ENCODE measurements at places on chromosomes 7 and 10.

DNA sequence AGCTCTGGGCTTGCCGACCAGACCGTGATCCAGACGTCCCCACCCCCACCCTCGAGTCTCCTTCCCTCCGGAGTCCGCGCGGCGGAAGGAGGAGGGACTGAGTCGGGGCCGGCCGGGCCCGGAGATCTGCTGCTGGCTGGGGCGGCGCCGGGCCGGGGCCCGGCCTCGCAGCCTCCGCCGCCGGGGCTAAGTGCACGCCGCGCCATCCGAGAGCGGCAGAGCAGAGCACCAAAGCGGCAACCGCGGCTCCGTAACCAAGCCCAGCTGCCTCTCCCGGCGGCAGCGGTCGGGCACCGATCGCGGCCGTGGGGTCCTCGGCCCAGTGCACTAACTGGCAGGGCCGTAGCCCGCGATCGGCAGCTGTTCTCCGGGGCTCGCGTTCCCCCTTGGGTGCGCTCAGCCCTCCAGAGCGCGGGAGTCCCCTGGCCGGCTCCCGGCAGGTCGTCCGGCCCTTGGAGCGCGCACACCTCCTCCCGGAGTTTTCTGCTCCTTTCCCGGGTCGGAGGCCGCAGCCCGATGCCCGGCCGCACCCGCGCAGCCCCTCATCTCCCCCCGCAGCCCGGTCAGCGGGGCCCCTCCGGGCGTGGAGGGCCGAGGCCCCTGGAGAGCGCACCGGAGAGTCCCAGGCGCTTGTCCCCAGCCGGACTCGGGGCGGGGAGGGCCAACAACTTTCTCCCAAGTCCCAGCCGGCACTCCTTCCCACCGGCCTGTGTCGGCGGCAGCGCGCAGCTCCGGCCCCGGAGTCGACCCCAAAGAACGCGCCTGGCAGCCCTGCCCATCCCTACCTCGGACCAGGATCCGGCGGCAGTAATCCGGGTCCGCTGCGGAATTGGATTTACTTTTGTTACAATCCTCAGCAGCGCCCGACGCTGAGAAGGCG is 799 bp downstream of the VAX1 start:
- no peak for DNase-seq

GRCh38 chr10:132796846-132797245 is 10.9 kb upstream of the NKX6-2 start:
- DNase-seq: no peak

DNA sequence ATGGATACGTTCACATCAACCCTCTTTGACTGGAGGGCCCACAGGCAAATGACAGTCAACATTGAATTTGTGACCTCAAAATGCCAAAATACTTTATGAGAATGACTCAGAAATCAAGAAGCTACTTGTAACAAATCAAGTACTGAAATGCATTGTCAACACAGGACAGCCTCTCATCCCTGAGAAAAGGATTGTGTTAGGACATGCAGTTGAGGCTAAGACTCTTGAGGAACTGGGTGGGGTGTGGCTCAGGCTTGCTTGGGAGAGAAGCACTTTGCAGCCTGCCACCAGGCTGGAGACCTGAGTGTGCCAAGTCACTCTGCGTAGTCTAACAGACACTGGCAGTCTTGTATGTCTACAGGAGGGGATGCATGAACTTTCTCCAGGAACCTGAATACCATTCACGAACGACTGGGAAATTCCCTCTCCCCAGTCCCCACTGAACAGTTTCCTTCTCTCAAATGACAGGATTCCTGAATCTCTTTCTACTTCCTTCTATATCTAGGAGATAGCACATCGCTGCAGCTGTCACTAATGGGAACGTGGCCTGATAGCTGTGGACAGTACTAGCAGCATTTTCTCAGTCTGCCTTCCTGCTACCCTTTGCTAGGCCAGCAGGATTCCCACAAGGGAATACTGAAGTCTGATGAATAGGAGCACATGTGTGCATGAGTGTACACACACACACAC is 3.3 kb upstream of the SMO start:
- DNase-seq: no peak

- DNase-seq: no peak
Observed at GRCh38 chr10:97195706-97196222, 10.0 kb upstream of the SLIT1 start.

DNA sequence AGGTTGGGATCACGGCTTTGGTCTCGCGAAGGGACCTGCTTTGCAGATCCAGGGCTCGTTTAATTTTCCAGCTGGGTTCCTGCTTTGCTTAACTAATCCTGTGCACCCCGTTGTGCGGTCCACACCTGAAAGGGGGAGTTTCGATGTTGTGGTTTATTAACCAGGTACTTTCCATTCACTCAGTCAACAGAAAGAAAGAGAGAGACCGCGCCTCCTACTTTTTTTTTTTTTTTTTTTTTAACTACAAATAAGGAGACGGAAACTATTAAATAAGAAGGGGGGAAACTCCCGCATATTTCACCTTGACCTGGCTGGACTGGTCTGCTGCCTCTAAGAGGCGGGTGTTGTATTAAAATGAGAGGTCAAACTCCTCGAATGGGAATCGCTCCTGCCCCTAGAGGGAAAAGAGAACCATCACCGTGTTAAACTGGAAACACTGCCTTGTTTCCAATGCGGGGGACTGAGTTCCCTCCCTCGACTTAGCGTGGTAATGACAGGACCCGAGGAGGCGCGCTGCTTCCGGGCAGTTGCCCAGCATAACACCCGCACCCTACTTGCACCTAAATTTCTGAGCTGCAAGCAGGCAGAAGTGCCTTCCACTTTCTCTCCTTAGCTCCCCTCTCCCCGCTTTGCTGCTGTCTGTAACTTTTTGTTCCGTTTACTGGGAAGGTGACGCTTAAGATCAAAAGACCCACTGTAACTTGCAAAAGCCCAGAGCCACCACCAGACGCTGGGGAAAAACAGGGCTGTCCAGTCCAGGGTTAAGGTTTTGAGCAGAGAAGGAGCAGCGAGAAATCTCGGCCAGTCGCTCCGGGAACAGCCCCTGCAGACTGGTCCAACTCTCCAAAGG is 1.1 kb upstream of the ITGB8 start:
- DNase-seq: no peak

DNA sequence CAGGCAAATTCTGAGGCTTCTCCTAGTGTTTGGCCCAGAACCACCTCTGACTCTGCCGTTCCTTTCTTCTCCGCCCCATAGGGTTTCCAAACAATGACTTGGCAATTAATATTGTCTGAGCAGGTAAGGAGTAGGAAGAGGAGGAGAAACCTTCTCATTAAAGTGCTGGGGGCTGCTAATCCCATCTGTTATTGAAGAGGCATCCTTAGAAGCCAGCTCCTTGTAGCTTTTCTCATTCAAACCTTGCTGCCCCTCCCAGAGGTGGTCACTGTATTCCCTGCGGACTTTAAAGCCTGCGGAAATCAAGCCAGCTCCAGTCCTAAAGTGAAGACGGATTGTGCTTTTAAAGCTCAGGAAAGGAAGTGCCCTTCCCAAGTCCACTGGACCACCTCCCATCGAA is 1.4 kb upstream of the NKX1-2 start:
- no peak for DNase-seq

- no peak for DNase-seq
Observed at GRCh38 chr10:22148961-22149360, 68.9 kb downstream of the EBLN1 start.

DNA sequence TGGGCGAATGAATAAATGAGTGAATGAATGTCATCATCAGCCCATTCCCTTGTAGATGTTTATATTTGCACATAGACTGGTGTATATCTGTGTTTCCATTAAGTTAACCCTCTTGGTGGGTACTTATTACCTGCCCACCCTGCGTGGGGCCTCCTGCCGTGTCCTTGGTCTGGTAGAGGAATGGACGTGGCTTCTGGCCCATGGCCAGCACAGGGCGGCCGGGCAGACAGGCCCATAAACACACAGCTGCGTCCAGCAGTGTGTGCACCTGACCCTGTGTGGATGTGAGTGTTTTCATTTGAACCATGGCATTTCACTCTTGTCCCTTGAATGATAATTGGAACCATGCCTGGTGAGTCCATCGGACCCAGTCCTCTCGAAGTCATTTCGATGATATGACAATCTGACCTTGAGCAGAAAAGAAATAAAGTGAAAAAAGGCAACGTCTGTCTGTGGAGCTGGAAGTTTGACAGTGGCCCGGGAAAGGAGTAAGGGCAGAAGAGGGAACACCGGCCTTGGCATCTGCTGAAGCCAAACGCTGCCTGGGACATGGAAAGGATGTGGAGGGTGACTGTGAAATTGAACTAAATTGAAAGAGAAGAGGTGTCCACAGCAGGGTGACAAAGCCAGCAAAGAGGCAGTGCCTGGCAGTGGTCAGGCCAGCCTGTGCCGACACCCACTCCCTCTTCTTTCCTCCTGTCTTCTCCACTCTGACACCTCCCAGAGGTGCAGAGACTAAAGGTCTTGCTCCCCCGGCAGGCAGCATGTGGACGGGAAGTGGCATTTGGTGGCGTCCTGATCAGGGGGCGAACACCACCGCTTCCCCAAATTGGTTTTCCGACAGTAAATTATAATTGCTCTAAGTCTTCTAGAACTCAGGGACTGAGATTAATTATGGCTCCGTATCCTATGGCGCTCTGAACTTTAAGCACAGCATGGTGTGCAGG is 199.0 kb upstream of the ZMIZ1 start:
- no peak for DNase-seq

- no peak for DNase-seq
Observed at GRCh38 chr10:47261121-47261520, 38.9 kb upstream of the GDF10 start.

- no peak for DNase-seq
Observed at GRCh38 chr10:76950354-76950753, 687.3 kb downstream of the KCNMA1 start.

GRCh38 chr7:152086513-152086912 is 61.0 kb downstream of the GALNT11 start:
- no peak for DNase-seq

DNA sequence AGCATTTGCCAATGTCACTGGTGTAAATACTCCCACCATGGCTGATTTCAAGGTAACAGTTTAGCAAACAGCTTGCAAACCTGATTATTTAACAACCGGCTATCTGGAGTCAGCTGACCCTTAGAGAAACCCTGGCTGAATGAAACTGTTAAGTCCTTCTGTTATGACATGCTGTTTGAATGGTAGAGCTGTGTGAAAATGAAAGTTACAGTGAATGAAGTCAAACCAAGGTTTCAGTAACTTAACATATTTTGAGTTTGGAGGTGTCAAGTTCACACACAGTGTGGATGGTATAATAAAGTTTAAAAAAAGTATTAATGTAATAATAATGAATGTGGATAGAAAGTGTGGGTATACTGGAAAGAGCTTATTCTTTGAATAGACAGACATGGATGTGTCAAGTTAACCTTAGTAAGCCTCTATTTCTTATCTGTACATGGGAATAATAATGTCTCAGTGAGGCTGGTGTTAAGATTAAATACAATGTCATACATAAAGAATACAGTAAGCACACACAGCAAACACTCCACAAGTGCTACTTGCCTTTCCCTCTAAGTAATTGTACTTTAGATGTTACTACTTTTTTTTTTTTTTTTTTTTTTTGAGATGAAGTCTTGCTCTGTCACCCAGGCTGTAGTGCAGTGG is 150.4 kb downstream of the TAX1BP1 start:
- DNase-seq: no peak

- DNase-seq: no peak
Observed at GRCh38 chr10:59004392-59004791, 172.1 kb upstream of the PHYHIPL start.

DNA sequence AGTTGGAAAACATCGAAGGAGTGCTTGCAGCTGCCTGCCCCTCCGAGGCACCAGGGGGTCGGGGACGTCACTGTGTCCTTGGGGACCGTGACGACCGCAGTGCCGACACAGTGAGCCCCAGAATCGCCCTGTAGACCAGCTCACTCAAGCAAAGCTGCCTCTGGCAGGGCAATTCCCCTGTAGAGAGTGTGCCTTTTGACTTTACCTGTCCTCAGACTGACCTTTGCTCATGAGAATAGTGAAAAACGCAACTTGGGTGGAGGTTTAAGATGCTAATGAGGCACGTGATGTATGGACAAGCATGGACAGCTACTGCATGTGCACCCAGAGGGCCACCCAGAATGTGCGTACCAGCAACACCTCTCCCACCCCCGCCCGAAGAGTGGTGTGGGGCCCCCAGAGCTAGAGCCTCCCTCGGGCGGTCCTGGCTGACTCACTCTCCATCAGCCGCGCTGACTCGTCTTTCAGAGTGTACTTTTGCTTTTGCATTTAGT is 271.9 kb downstream of the ADARB2 start:
- DNase-seq: no peak

GRCh38 chr10:76558586-76558985 is 1079.0 kb downstream of the KCNMA1 start:
- no peak for DNase-seq

GRCh38 chr10:123651421-123652047 is 14.6 kb upstream of the GPR26 start:
- no peak for DNase-seq

- no peak for DNase-seq
Observed at GRCh38 chr7:33258491-33258951, 129.2 kb downstream of the BBS9 start.

DNA sequence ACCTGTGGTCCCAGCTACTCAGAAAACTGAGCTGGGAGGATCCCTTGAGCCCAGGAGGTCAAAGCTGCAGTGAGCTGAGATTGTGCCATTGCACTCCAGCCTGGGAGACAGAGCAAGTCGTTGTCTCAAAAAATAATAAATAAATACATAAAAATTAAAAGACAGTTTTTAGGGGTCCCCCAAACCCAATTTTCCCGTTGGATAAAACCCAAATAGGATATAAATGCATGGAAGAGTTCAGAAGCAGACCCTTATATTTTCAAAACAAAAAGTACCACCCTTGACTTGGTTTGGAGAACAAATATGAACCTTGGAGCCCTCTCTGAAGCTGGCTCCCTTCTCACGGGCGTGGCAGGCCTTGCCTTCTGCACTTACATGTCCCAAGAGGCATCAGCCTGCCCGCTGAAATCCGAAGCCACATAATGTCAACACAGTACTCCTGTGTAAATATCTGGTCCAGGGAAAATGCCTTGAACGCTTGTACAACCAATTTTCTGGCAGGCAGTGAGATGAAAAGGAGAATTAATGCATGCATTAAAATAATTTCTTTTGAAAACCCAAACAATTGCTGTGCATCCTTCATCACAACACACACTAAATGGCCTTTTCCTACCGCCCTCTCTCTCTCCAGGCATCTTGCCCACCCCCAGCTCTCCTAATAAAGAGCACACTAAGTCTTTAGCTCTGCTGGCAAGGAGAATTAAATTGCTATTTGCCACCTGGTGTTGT is 46.4 kb upstream of the PARD3 start:
- DNase-seq: no peak

Measured in stimulated activated CD4-positive, alpha-beta T cell treated with anti-CD3 and anti-CD28 coated beads, Interleukin-15, amount 100 ng/mL, for 1 hour (primary cell).